ENCODE measurements at places on chromosomes 2 and 18.

GRCh38 chr18:76374330-76375281 lies 120.4 kb downstream of the ZNF516 start:
- no peak for DNase-seq

GRCh38 chr18:3046216-3046808 lies 33.4 kb upstream of the LPIN2 start:
- no peak for DNase-seq

- DNase-seq, result peak; percentile 36
Observed at GRCh38 chr18:62198259-62198658, 11.2 kb downstream of the RELCH start.

GRCh38 chr2:172408143-172408766 lies 19.1 kb upstream of the ITGA6 start:
- DNase-seq, result no peak

- no peak for DNase-seq
Observed at GRCh38 chr2:127582863-127583861, 47.7 kb downstream of the MYO7B start.

- no peak for DNase-seq
Observed at GRCh38 chr18:53950545-53950944, 273.9 kb downstream of the MBD2 start.

DNA sequence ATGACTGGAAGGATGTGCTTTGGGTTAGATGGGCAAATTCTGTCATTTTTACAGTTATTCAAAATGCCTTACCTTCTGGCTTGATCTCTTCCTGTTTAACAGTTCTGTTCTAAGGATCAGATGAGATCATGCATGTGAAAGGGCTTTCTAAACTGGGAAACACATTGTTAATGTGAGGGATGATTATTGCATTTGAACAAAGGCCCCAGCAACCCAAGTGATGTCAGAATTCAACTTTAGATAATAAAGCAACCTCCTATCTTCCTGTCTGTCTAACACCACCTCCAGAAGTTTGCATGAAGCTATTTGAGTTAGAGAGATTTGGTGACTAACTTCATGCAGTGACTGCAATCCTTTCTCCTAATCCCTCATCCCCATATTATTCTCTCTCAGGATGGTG lies 77.8 kb upstream of the B3GNT2 start:
- no peak for DNase-seq

DNA sequence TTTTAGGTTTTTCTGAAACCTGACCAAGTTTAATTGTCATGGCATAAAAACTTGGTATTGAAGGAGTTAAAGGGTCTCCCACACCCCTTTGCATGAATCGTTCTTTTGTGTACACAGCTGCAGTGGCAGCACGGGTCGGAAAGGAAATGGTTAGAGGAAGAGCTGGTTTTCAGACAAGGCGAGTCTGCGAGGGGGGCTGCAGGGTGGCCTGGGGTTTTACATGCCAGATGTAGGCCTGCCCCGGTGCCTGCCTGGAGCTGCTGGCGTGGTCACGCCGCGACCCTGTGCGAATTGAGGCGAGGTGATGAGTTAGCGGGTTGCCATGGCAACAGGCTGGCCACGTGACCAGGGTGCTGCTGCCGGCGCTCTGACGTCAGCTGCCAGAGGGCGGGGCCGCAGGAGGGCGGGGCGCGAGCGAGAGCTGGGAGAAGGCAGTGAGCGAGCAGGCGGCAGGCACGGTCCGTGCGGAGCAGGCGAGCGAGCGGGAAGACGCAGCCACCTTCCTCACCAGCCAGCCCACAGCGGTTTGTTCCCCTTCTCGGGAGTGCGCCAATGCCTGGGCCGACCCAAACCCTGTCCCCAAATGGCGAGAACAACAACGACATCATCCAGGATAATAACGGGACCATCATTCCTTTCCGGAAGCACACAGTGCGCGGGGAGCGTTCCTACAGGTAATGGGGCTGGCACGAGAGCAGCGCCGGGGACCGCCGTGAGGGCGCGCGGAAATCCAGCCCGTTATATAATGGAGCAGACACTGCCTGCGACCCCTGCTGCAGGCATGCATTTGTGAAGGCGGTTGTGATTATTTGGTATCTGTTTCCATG lies at the start of gene MAPRE2:
Gene MAPRE2, plus strand, starts transcription at position 426 of the 827 bp plus-strand sequence. Its CDS starts 127 bp downstream, at position 553.
- DNase-seq, result peak; percentile 96

DNA sequence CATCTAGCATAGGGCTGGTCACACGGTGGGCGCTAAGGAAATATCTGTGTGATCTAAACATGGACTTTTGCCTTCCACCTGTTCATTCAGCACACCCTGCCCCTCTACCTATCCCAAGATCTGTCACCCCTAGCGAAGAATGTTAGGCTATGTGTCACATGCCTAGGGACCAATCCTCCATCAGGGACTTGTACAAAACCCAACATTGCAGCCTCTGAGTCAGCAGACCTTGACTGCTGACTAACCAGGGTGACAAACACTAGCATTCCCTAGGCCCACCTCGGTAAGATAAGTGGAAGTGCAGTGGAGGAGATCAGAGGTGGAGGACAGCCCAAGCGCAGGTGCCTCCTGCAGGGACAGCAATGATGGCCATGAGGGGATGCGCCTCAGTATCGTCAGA lies 99.2 kb downstream of the SOX11 start:
- DNase-seq, result no peak

- peak; percentile 70 for DNase-seq
Observed at GRCh38 chr2:23824777-23825212, 102.1 kb downstream of the ATAD2B start.

GRCh38 chr2:134217924-134218323 lies 35.9 kb upstream of the MGAT5 start:
- no peak for DNase-seq

- peak; percentile 32 for DNase-seq
Observed at GRCh38 chr18:56148373-56148772, 490.0 kb downstream of the TXNL1 start.

DNA sequence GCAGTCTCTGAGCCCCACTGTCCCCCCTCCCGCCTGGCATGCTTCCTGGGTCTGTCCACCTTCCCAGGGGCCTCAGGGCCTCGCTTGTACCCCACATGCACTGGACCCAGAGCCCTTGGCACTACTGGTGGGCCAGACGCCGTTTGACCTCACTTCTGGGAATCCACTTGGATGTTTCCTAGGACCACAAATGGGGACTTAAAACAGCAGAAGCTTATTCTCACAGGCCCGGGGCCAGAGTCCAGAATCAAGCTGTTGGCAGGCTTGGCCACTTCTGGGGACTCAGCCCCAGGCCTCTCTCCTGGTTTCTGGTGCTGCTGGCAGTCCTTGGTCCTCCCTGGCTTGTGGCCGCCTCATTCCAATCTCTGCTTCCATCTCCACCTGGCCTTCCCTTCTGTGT lies 19.6 kb downstream of the ANO7 start:
- no peak for DNase-seq

GRCh38 chr2:48419884-48420511 lies 110.0 kb upstream of the STON1 start:
- no peak for DNase-seq

DNA sequence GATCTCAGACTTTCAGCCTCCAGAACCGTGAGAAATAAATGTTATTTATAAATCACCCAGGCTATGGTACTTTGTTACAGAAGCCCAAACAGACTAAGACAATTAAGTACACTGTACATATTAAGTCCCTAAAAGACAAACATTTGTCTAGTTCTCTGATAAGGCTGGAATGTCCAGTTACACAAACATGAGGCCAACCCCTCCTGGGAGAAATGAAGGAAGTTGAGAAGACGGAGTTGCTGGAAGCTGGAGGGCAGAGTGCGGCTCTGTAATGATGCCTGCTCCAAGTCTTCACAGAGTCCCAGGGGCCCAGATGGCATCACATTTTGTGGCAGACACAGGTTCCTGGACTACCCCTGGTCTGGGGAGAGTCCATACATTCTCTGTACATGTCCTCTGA lies 79.2 kb upstream of the ST8SIA3 start:
- DNase-seq, result no peak

GRCh38 chr2:213187386-213187785 lies 36.0 kb upstream of the IKZF2 start:
- DNase-seq, result no peak

- peak; percentile 2 for DNase-seq
Observed at GRCh38 chr18:46497129-46497528, 159.9 kb downstream of the LOXHD1 start.

DNA sequence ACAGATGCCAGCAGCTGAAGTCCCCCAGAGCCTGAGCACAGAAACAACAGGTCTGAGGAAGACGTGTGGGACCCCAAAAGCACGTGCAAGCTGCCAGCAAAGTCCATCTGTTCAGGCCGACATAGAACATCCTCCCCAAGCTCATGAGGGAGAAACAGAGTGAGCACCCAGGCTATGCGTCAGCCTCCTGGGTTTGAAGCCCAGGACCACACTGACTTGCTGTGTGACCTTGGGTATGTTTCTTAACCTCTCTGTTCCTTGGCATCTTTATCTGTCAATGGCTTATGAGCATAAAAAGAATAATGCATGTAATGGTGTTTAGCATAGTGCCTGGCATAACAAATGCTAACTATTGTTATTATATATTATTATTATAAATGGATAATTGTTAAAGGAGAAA lies 40.3 kb downstream of the COL4A4 start:
- DNase-seq, result no peak

- DNase-seq, result no peak
Observed at GRCh38 chr2:152166633-152167032, 8.9 kb downstream of the STAM2 start.

GRCh38 chr2:28471214-28471613 lies 24.6 kb upstream of the PLB1 start:
- DNase-seq, result no peak

GRCh38 chr18:78820161-78820834 lies 159.3 kb upstream of the SALL3 start:
- DNase-seq, result no peak

DNA sequence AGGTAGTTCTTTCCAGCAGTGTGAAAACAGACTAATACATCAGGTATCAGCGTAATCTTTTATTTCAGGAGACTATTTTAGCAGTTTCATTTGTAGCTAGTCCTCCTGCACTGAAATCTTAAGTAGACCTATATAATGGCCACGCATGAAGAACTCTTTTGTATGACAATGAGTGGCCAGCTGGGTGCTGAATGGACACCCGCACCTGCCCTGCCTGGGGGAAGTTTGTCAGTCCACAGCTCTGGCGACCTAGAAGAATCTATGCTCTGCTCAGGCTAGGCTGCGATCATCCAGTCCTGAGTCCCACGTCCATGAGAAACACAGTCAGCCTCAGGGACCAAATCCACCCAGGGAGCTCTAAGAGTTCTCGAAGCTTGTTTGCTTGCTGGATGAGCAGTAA lies 709.2 kb upstream of the ID2 start:
- DNase-seq, result no peak

DNA sequence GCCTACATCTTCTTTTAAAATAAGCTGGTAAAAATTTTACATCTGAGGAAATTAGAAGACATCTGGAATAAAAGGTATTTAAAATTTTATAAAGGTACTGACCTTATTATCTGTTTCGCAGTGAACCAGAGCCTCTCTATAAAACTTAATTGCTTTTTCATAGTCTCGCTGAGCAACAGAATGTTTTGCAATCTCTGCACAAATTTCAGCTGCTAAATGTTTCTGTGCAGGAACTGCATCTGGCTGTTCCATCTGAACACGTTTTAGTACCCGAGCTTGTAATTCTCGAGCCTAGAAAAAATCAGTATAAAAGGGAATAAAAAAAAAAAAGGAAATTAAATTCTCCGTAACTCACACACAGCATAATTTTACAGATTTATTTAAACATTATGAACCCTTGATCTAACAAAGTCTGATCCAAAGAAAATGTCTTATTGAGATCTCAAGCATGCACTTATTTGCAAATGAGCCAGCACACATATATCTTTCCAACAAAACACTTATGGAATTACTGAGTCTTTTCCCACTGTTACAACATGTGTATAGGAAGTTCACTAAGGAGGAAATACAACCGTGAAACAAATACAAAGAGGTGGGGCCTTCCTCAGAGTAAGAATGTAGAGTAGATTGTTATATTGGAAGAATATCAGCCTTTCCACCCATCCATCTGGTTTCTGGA lies 51.8 kb downstream of the TTC21B start:
- DNase-seq, result no peak

- peak; percentile 52 for DNase-seq
Observed at GRCh38 chr2:96145036-96145847, at the start of gene DUSP2. Gene DUSP2 (minus strand): TSS chr2:96145440. CDS start chr2:96145354, 86 bp downstream.

DNA sequence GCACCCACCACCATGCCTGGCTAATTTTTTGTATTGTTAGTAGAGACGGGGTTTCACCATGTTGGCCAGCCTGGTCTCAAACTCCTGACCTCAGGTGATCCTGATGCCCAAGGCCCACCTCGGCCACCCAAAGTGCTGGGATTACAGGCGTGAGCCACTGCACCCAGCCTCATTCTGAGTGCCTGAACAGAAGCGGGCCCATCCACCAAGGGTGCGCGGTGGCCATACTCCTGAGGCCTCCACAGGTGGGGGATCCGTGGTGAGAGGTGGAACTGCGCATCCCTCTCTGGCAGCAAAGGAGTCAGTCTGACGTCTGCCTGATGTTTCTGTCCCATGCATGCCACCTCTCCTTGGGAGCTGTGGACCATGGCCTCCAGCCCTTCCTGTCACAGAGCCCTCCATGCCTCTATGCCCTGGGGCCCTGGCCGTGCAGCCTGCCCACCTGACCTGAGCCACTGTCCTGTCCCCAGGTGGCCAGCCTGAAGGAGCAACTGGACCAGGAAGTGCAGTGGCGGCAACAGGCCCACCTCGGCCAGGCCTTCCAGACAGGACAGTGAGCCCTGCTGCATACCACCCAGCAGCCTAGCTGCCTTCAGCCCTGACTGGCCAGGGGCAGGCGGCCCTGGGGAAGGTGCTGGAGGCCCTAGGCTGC lies 7.6 kb upstream of the SNED1 start:
- DNase-seq, result no peak

DNA sequence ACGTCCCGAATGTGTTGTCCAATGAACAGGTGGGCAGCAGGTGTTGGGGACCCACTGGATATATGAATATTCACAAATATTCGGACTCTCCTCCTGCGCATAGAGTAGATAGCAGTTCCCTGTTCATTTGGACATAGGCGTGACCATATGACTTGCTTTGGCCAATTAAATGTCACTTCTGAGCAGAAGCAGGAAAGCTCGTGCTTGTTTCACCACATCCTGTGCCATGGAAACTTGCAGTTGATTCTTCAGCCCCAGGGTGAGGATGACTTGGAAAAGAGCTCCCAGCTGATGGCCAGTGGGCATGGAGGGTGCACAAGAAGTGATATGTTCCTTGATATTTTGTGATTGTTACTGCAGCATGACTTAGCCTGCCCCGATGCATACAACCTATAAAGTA lies 52.6 kb downstream of the PTPRM start:
- DNase-seq, result no peak

GRCh38 chr2:55999790-56000189 lies 76.2 kb upstream of the EFEMP1 start:
- DNase-seq, result no peak

- DNase-seq, result no peak
Observed at GRCh38 chr2:12442476-12442847, 274.3 kb upstream of the TRIB2 start.

GRCh38 chr2:187058198-187058597 lies 209.2 kb upstream of the ZSWIM2 start:
- no peak for DNase-seq

GRCh38 chr2:45008296-45009129 lies 739 bp downstream of the SIX2 start:
- no peak for DNase-seq
